Fibroblast of lung (primary cell): ENCODE measurements at places on chromosomes 6 and 20. TPM values are rescaled to one million over a fixed set of nuclear protein-coding genes. Genes with fewer than 3 reads are reported as not detected.

The MAN1A1 gene
- 90.9 and 120 TPM in 2 replicates for total RNA-seq

The PLAGL1 gene
- 8.0 and 11.4 TPM in 2 replicates for total RNA-seq

The ABT1 gene
- 13.1 and 13.4 TPM in 2 replicates for total RNA-seq

The COL12A1 gene
- 580 and 1,023 TPM in 2 replicates for total RNA-seq

The HLA-DMB gene
- total RNA-seq = 0.51 and 0.83 TPM in 2 replicates

The MTCH1 gene
- total RNA-seq = 166 and 222 TPM in 2 replicates

The RAMACL gene
- 2.3 and 5.0 TPM in 2 replicates for total RNA-seq

The OOEP gene
- 0.17 TPM in 1 of 2 replicates, not detected in the other for total RNA-seq

The C20orf202 gene
- under 0.01 TPM in 1 of 2 replicates, not detected in the other for total RNA-seq

The FYN gene
- total RNA-seq = 59.3 and 64.7 TPM in 2 replicates

The ABRACL gene
- total RNA-seq = 19.7 and 29.8 TPM in 2 replicates

The RIMS4 gene
- under 0.01 TPM in 2 replicates for total RNA-seq

The BPIFB4 gene
- not detected in 2 replicates for total RNA-seq

The CDK19 gene
- 9.5 and 11.2 TPM in 2 replicates for total RNA-seq

The ERVFRD-1 gene
- not detected in 2 replicates for total RNA-seq

The MED20 gene
- 24.9 and 27.7 TPM in 2 replicates for total RNA-seq

The MCCD1 gene
- not detected in 2 replicates for total RNA-seq

The BTNL2 gene
- not detected in 2 replicates for total RNA-seq

The TRIM10 gene
- total RNA-seq = not detected in 2 replicates
